ENCODE measurements at places on chromosomes 6 and 20.

GRCh38 chr6:157683707-157684106 is 139.3 kb upstream of the SNX9 start:
- DNase-seq: no peak

DNA sequence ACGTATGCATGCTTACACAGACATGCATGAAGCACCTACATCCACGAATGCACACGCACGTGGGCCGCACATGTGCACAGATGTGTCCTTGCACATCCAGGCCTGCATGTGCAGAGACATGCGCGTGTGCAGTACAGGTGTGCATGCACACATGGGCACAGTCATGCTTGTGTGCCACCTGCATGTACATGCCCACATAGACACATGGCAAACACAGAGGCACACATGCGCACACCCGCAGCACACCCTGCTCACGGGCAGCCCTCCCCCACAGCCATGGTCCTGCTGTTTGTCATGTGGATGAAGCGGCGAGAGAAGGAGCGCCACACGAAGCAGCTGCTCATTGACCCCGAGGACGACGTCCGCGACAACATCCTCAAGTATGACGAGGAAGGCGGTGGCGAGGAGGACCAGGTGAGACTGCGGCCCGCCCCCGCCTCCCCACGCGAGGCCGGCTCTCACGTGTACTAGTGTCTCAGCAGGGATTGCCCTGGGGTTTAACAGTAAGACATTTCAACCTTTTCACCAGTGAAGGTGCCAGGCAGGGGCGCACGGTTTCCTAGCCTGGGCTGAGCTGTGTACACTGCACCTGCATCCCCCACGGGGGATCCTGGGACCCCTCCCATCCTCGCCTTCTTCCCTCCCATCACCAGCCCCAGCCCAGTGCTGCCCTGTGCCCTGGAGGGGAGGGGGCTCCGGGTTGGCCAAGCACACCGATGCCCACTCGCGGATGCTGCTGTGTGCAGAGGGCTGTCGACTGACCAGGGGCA is 132.8 kb downstream of the TAF4 start:
- DNase-seq: no peak

GRCh38 chr6:36722879-36723278 is 25.3 kb downstream of the RAB44 start:
- DNase-seq: no peak

DNA sequence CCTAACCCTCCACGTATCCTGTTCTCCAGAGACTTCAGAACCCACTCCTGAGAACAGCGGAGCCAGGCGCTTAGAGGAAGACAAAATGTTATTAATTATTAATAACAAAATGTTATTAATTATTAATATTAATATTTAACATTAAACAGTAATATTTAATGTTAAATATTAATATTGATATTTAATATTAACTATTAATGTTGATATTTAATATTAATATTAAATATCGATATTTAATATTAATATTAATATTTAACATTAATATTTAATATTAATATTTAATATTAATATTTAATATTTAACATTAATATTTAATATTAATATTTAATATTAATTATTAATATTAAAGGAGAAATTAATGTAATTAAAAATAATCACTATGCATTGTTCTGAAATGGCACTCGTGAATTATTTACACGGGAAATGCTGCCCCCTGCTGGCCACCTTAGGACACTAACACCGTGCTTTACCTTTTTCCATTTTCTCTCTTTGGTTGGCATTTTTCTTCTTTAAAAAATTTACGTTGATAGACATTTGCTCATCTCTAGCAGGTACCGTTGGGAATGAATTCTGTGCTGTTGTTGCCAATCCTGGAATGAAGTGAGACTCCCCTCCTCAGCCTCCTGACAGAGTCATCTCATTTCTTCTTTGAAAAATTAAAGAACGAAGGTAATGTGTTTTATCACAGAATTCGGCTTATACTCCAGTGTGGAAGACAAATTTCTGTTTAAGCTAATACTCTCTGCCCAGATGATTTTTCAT is 7.5 kb upstream of the GGTLC1 start:
- DNase-seq: peak; percentile 75

GRCh38 chr6:170440437-170440836 is 112.7 kb downstream of the PSMB1 start:
- DNase-seq: no peak

DNA sequence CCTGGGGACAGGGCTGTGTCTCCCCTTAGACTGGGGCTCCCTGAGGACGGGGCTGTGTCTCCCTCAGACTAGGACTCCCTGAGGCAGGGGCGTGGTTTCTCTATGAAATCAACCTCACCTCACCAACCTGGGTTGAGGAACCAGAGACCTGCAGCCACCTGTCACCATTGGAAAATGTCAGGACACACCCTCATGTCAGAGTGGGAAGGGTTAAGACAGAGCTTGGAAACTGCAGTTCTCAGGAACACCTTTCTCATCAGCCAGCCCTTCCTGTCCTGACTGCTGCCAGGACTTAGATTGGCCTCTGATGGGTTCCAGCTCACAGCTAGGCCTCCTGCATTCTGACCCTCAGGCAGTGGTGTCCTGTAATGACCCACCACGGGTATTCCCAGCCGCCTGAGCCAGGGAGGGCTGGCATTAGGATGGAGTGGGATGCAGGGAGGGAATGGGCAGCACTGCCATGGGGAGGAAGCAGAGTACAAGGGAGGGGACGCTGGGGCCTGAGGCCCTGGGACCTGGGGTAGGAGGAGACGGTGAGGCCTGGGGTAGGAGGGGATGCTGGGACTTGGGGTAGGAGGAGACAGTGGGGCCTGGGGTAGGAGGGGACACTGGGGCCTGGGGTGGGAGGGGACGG is 76.3 kb downstream of the MRPL14 start:
- DNase-seq: no peak

DNA sequence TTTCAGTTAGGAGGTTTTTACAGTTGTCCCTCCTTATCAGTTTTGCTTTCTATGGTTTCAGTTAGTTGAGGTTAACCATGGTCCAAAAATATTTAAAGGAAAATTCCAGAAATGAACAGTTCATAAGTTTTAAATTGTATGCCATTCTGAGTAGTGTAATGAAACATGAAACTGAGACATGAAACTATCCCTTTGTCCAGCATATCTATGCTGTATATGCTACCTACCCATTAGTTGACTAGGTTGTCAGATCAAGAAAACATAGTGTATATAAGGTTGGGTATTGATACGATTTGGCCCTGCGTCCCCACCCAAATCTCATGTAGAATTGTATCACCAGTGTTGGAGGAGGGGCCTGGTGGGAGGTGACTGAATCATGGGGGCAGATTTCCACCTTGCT is 39.1 kb downstream of the VGLL2 start:
- no peak for DNase-seq

DNA sequence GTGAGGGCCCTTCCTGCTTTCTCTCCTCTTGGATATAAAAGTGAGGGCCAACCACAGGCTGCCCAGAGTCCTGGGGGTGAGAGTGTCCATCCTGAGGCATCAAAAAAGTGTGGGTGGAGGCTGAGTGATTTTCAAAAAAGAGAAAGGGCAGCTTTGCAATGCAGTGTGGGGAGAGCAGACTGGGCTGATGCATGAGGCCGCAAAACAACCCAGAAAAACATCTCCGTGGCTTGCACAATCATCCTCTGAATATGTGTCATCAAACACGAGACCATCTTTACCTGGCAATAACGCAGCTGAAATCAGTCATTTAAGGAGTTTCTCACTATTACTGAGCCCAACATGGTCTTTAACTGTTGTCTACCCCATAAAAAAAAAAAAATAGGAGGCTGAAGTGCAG is 191.2 kb upstream of the SOX4 start:
- peak; percentile 47 for DNase-seq

- no peak for DNase-seq
These were observed 215.5 kb upstream of the SNX9 start for GRCh38 chr6:157607317-157608109.

DNA sequence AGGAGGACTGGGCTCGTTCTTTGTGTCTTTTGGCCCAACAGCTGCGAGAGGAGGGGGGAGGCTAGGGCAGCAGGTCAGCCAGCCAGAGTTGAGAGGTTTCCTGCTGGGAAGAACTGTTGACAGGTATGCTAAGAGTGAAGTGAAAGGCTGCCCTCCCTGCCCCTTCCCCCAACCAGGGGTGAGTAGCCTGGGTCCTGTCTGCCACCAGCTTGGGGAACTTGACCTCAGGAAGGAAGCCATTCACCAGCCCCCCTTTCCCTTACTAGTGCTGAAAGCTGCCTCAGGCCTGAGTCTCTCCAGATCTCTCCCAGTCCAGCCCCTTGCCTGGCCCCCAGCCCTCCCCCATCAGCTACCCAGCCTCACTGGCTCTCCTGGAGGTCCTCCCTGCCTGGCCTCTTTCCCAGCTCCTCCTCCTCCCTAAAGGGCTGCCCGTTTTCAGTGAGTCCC is 20.7 kb upstream of the ZNF76 start:
- DNase-seq: no peak

- DNase-seq: no peak
These were observed 110.1 kb downstream of the BMP2 start for GRCh38 chr20:6877633-6878032.

DNA sequence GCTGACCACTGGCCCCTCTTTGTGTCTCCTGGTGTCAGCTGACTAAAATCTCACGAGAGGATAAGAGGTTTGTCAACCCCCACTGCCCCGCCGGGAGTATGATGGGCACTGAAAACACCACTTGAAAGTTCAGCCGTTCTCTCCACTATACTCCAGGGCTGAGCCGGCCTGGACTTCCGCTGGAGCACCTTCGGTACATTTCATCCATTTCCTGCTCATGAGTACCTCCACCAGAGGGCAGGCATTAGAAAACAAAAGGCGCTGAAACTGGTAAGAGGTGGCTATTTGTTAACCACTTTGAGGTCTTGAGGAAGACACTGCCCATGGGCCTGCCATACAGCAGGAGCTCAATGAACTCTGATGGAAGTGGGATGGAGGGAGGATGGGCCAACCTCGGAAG is 17.9 kb upstream of the ANKRD60 start:
- no peak for DNase-seq

DNA sequence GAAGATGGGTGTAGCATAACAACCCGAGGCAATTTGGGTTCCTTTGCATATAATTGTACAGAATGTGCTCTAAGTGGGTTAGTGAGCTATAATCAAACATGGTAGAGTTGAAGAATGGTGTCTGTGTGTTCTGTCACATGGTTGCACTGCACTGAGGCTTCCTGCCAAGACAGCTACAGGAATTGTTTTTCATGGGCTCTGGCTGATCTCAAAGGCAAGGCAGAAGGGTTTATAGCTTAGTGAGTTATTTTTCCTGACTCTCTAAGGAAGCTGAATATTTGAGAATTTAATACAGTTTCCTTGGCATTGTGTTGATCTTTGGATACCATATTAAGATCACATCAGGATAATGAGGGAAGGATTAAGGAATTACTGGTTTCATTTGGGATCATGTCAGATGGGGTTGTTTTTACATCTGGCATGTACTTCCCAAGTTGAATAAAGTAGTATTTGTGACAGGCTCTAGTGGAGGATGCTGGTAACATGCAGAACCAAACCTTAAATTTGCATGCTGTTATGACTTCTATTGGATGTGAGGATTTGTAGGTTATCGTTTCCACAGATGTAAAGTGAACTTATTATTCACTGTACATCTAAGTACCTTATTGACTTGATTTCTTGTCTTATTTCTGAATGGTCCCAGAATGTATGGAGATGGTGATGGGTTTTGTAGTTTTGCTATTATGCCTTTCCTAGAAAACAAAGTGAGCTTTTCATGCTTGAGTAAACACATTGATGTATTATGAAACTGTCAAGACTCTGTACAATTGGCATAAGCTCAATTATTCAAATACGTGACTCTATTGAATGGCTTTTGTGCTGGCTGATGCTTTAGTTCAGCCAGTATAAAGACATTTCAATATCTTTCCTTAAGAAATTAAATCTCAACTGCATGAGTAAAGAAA is 43.3 kb downstream of the LRRC1 start:
- no peak for DNase-seq

GRCh38 chr6:110090876-110091275 is 88.6 kb downstream of the WASF1 start:
- no peak for DNase-seq

DNA sequence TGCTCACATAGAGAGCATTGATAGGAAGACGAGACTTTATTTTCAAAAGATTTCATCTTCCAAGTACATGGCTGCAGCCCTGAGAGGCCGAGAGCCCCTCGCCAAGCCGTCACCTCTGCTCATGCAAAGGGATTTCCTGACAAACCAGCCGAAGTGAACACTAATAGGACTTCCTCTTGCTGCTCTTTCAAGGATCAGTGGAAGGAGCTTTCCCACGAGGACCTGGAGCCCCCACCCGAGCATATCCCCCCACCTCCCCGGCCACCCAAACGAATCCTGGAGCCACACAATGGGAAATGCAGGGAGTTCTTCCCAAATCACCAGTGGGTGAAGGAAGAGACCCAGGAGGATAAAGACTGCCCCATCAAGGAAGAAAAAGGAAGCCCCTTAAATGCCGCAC is 69.3 kb downstream of the PTPN1 start:
- DNase-seq: no peak

GRCh38 chr6:2656460-2657079 is 94.2 kb downstream of the MYLK4 start:
- no peak for DNase-seq

DNA sequence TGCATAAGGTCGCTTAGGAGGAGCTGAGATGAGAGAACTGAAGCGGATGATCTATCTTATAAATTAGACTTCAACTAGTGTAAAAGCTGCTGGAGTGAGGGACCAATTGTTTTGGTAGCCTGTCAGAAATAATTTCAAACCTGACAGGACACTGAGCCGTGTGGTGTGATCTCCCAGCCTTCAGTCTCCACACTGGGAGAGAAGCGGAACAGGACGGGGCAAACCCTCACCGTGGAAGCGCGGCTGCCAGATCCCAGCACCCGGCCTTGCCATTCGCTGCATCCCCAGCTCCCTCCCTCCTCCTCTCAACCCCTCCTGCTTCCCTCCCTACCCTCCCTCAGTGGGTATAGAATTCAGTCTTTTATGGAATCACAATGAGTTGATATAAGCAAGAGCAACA is 900.1 kb upstream of the SLC35B3 start:
- no peak for DNase-seq

GRCh38 chr6:164795056-164795815 is 514.2 kb downstream of the C6orf118 start:
- no peak for DNase-seq

GRCh38 chr20:49272654-49273053 is 5.2 kb downstream of the ZNFX1 start:
- no peak for DNase-seq

GRCh38 chr6:47671777-47672176 is 26.6 kb upstream of the ADGRF4 start:
- DNase-seq: no peak

- DNase-seq: no peak
These were observed 291.6 kb downstream of the TSHZ2 start for GRCh38 chr20:53263554-53264438.

GRCh38 chr20:25481235-25481917 is 73.9 kb downstream of the GINS1 start:
- no peak for DNase-seq

Measured in activated CD4-positive, alpha-beta T cell treated with anti-CD3 and anti-CD28 coated beads for 48 hours (primary cell).